ENCODE measurements at places on chromosomes 2 and 18.

GRCh38 chr2:48943436-48943835 lies 187.9 kb upstream of the LHCGR start:
- no peak for DNase-seq

GRCh38 chr2:30509716-30510115 lies 62.7 kb downstream of the LCLAT1 start:
- DNase-seq: no peak

DNA sequence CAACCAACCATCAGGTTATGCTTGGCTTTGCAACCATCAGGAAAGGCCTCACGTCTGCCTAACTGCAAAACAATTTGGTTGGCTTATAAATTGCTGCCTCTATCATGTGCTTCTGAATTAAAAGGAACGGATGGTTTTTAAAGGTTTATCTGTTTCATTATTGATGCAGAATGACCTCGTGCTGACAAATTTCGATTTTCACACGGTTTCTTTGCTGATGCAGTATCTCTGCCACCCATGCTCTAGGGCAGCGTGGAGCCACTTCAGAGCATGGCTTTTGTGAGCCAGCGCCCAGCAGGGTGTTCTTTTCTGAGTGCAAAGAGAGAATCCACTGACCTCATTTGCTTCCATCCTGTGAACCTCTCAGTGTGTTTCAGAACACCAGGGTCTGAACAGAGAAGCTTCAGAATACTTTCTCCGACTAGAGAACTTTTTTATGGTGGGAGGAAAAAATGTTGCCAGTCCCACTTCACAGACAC lies 143.1 kb upstream of the L3MBTL4 start:
- no peak for DNase-seq

DNA sequence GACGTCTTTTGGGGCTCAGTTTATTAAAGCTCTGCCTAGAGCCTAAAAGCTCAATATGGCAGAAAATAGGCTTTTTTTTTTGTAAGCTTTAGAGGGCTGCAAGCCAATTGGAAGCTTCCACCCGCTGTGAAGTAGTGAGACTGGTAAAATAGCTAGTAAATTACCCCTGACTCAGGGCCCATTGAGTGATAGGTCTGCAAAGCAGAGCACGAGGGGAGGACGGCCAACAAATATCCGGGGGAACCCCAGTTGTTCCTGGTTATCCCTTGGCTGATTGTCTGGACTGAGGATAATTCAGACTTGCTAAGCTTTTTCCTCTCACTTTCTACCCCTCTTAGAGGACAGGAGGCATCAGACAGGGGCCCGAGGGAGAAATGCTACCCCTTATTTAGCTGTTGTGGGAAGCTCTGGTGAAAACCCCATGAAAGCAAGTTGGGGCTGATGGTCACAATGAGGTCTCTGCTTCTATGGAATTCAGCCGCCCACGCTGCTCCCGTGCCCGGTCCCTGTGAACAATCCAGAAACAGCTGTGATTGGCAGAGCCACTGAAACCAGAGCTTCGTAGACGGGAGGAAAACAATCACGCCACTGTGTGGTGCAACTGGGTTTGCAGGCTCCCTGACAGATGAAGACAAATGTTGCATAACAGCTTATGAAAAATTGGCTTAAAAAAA lies 141.9 kb upstream of the LGALSL start:
- no peak for DNase-seq

- DNase-seq: peak; percentile 64
Observed at GRCh38 chr2:239150125-239151011, 250.5 kb downstream of the HDAC4 start.

- DNase-seq: no peak
Observed at GRCh38 chr18:11724781-11725180, 35.7 kb downstream of the GNAL start.

DNA sequence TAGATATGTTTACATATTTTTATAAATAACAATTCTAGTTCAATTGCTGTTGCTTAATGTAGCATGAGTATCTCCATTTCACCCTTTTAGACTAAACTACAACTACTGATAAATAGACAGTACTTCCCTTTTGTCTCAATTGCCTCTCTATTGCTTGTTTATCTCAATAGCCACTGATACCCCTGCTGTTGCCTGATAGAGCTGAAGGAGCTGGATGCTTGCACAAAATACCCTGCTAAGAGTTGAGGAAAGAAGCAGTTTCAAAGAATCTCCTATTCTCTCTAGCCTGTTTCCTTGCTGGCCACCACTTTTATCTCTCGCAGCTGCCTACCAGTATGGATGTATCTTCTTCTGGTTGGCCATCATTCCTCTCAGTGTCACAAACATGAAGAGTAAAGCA lies 16.9 kb upstream of the ZNF804A start:
- no peak for DNase-seq

DNA sequence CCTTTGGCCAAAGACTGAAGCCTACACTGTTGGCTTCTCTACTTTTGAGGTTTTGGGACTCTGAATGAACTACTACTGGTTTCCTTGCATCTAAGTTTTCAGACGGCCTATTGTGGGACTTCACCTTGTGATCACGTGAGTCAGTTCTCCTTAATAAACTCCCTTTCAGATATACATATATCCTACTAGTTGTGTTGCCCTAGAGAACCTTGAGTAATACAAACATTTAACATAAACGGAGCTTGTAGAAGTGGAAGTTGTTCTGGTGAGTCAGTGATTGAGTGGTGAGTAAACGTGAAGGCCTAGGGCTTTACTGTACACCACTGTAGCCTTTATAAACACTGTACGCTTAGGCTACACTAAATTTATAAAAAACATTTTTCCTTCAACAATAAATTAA lies 107.2 kb upstream of the CDH2 start:
- no peak for DNase-seq

DNA sequence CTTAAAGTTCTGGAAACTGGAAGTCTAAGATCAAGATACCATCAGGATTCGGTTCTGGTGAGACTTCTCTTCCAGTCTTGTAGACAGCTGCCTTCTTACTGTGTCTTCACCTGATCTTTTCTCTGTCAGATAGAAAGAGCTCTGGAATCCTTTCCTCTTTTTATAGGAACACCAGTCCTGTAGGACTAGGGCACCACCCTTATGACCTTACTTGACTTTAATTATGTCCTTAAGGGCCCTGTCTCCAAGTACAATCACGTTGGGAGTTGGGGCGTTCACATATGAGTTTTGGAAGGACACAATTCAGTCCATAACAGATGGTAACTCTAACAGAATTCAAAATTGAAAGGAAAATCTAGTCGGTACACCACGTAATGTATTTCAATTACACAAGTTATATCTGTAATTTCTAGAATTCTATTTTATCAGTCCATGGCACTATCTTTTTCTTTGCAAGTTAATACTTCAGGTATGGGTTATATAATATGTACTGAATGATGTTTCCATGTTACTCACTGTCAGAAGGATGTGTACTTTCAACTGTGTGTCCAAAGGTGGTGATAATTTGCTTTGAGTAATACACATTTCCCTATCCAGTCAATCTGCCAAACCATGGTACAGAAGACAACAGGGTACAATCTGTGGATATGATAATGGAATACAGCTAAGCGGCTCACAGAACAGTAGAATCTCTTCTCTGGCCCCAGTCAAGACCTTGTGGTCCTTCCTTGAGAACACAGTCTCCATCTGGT lies 1.2 kb upstream of the SCYGR5 start:
- no peak for DNase-seq

DNA sequence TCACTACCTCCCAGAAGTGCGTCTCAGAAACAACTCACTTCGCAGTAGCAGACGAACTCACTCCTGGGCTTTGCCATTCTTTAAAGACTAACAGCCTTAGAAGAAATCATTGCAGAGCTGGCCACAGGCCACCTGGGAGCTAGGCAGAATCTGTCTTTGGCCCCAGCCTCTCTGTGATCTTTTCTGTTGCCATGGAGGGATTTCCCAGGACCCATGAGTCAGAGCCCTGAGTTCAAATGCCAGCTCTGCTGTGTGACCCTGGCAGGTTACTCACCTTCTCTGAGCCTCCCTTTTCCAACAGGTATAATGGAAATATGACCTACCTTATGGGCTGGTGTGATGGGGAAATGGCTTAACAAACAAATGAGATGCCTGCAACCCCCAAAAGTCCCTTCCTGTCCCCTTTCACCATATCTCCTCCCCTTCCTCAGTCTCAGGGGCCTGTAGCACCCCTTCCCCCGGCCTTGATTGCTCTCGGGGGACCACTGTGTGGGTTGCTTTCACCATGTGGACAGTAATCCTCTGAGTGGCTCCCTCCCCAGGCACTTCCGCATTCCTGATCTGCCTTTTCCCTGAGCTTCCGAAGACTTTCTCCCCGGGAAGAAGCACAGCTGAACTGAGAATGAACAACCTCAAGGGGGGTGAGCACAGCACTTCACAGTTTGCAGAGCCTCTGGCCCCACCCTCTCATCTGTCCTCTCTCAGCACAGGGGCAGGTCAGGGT lies 34.0 kb upstream of the SLC66A3 start:
- no peak for DNase-seq

DNA sequence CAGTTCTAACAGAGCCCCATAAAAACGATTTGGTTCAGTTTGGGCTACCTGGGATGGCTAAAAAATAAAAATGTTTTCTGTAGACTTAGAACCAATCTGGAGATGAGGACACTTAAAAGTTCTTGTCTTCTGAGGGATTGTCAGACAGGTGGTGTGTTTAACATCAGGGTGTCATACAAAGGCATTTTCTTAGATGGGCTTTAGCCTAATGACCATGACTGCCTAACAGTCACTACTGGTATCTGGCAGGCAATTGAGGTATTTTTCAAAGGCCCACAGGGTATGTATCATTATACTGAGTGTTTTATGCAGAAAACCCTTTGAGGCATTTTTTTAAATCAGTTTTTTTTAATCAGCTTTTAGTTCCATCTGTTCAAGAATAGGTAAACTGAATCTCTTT lies 341.4 kb downstream of the PARD3B start:
- DNase-seq: no peak

DNA sequence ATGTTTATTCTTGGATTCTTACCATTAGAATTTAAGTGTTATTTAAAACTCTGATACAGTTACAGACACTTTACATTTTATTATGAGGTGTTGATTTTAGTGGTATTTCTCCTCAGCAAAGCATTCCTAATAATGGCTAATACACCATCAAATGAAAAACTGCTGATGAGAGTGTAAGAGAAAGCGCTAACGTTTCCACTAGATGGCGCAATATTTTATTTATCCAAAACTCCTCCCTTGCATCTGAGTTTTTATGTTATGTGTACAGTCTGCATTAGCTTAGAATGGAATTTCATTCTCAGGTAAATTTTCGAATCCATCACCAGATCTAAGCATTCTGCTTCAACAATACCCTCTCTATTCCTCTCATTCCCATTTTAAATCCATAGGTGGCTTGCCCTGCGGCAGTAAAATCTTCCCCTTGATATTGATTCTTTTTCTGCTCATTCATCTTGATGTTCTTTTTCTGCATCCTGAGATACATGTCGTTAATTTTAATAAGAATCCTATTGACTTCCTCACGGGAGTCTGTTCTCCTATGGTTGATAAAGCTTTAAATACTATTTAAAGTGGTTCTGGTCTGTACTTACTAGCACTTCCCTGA lies 53.9 kb downstream of the PRKRA start:
- peak; percentile 23 for DNase-seq

DNA sequence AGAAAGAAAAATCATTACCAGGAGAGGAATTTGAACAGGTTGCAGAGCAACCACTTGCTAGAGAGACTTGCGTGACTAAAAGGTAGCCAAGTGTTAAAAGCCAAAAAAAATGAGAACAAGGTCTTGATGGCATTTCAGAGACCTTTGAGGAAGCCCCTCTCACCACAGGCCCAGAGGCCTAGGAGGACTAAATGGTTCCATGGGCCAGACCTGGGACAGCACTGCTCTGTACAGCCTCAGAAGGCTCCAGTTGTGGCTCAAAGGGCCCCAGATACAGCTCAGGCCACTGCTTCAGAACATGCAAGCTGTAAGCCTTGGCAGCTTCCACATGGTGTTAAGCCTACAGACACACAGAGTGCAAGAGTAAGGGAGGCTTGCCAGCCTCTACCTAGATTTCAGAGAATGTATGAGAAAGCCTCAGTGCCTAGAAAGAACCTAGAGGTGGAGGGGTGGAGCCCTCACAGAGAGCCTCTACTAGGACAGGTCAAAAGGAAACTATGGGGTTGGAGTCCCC lies 15.3 kb downstream of the CNDP1 start:
- DNase-seq: no peak

- no peak for DNase-seq
Observed at GRCh38 chr18:45755934-45756333, 32.0 kb downstream of the SLC14A1 start.

- no peak for DNase-seq
Observed at GRCh38 chr2:220373878-220374277, 746.4 kb downstream of the SLC4A3 start.

DNA sequence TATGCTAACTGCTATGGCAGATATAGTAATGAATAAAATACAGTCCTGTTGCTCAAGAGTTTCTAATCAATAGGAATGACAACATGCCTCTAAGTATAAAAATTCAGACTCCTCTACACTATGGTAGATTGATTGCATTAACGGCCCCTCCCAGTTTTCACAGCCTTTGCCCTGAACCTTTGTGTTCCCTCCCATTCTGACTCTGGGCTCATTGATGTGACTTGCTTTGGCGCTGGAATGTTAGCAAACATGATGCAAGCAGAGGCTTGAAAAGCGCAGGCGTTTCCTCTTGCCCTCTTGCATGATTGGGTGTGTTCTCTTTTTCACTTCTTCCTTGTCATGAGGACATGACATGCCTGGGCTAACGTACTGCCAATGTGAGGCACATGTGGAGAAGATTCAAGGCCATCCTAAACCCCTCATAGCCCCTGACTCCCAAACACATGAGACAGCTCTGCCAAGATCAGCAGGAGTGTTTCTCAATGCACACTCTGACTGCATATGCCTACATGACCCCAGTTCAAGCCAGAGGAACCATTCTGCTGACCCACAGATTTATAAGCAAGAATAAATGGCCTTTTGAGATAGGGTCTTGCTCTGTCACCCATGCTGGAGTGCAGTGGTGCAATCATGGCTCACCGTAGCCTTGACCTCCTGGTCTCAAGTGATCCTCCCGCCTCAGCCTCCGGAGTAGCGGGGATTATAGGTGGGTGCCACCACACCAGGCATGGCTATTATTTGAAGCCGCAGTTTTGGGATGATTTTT lies 49.7 kb upstream of the CD28 start:
- no peak for DNase-seq

DNA sequence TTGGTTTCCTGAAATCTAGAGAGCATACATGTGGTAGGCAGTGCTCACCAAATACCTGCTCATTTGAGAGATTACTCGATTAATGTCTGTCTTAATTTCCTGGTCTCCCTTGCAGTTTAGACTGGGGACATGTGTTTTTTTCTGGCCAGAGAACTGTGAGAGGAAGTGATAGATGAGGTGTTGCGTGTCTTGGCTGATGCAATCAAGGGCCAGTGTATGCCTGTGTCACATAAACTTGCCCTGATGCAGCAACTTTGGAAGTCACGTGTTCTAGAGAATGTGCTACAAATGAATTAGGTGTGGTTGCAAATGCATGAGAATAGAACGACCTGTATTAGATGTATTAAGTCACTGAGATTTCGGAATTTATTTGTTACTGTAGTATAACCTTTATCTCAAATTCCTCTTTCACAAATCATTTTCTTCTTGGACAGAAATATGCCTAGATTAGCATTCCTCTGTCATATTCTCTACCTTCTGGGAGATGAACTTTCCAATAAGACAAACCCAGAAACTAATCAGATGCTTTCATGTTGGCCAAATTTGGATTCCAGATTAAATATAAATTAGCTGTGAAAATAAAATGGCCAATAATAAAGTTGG lies 9.9 kb upstream of the IL1A start:
- no peak for DNase-seq

GRCh38 chr2:201366146-201366545 lies 9.0 kb upstream of the FLACC1 start:
- DNase-seq: no peak

Measured in central memory CD4-positive, alpha-beta T cell (primary cell).